ENCODE measurements at places on chromosomes 1 and 21. TPM values are rescaled to one million over a fixed set of nuclear protein-coding genes. Genes with fewer than 3 reads are reported as not detected.
A peak's percentile ranks its signal among the peaks of the same experiment; 100 is the strongest.

GRCh38 chr21:14880922-14881321 is 183.9 kb downstream of the NRIP1 start:
- peak; percentile 37 for DNase-seq

- peak; percentile 9 for DNase-seq
These were observed 17.1 kb downstream of the VN1R5 start for GRCh38 chr1:247273013-247273412.

DNA sequence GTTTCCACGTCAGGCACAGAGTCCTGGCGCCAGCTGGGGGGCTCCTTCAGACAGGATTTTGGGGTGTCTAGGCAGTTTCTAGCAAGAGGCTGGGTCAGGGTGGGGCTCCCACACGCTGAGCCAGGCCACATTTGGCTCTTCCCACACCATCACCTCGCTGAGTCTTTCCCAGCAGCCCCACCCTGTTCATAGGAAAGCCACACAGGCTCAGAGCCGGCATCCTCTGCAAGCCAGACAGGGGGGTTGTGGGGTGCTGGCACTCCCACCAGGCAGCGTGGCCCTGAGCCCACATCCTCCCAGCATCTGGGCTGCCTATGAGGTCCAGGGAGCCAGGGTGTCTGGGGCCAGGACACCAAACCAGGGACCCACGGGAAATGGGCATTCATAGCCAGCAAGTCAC is 2.8 kb upstream of the GPR153 start:
- DNase-seq, result no peak

ORC1 gene
- 18.4 TPM for total RNA-seq

GABPB2 gene
- 6.3 TPM for total RNA-seq

Data from RPMI7951 (cell line).